Left lobe of liver (tissue), 2 donors: ENCODE measurements at places on chromosomes 2 and 18. TPM values are rescaled to one million over a fixed set of nuclear protein-coding genes. Genes with fewer than 3 reads are reported as not detected.
A peak's percentile ranks its signal among the peaks of the same experiment; 100 is the strongest.

- DNase-seq = no peak
Measured at GRCh38 chr2:48250943-48251342, 279.0 kb upstream of the STON1 start.

DNA sequence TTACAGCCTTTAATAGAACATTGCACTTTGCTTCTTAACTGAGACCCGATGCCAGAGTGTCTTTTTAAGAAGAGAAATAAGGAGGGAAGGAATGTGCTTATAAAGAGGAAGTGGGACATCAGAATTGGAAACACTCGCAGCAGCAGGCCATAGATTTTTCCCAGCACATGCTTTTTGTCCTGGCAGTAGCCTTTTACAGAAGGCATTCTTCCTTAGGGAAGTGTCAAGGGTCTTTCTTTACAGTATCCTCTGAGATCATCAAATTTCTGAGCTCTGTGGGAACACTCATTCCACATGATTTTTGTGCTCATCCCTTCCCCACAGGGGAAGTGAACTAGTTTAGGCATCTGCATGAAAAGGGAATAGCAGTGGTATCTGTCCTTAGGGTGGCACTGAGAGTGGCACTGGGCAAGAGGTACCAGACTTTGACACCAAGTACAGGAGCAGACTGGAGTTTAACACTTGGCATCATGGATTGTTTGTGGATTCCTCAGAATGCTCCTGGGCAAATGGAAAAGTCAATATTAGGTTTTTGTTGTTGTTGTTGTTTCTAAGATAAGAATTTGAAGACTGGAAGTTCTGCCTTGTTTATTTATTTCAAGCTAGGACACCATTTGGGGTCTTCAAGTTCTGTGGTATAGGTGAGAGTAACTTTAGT is 4.1 kb downstream of the MYO1B start:
- DNase-seq = peak; percentile 66

DNA sequence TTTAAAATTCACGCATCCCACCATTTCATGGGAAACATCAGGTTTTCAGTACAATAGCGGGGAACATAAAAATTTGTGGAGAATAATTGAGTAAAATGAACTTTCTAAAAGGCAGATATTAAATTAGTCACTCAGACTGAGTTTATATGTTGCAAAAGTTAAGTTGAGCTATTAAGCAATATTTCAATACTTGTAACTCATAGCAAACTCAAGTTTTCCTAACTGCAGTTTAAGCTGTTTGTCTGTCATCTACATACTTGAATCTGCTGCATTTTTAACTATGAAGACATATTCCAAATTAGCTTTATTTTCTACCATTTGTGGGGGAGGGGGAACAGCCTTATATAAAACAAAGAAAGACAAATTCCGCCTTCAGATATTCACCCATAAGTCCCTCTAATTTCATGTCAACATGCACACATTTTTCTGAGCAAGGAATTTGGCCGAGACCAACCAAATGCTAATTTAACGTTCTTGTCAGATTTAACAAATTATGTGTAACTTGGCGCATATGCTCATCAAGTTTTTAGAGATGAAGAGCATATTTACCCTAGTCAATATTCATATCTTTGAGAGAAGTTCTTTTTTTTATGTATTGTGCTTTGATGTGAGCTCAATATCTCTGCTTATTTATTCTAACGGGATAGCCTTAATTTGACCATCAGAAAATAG is 462.9 kb downstream of the TXNL1 start:
- DNase-seq = no peak

DNA sequence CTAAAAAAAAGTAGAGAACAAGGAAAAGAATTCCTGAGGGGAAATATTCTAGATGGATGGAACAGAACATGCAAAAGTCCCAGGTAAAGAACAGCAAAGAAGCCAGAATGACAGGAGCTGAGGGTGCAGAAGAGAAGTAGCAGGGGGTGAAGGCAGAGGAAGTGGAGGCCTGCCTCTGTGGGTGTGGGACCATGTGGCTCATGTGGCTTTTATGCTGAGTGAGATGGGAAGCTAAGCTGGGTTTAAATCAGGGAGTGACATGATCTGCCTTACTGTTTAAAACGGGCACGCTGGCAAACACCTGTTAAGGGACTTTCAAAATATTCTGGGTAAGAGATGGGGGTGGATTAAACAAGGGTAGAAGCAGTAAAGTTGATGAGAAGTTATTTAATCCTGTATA is 40.0 kb downstream of the GKN2 start:
- DNase-seq = no peak

GRCh38 chr2:127408807-127409099 is 9.5 kb upstream of the PROC start:
- DNase-seq = no peak

- DNase-seq = no peak
Measured at GRCh38 chr2:168903888-168904287, 2.8 kb downstream of the G6PC2 start.

Gene EPB41L3
- total RNA-seq = 4.0 TPM

Gene TUBA3E
- not detected for total RNA-seq

Gene DUSP19
- total RNA-seq = 1.2 TPM

Gene SCN2A
- 0.05 TPM for total RNA-seq

Gene TTC21B
- total RNA-seq = 6.2 TPM

Gene EFHD1
- total RNA-seq = 27.3 TPM

Gene SULT1C2
- total RNA-seq = 1.9 TPM

Gene ANKRD30B
- total RNA-seq = not detected

Gene SMCHD1
- total RNA-seq = 15.2 TPM
